Effector memory CD4-positive, alpha-beta T cell (primary cell): ENCODE measurements at places on chromosomes 11 and 22.

DNA sequence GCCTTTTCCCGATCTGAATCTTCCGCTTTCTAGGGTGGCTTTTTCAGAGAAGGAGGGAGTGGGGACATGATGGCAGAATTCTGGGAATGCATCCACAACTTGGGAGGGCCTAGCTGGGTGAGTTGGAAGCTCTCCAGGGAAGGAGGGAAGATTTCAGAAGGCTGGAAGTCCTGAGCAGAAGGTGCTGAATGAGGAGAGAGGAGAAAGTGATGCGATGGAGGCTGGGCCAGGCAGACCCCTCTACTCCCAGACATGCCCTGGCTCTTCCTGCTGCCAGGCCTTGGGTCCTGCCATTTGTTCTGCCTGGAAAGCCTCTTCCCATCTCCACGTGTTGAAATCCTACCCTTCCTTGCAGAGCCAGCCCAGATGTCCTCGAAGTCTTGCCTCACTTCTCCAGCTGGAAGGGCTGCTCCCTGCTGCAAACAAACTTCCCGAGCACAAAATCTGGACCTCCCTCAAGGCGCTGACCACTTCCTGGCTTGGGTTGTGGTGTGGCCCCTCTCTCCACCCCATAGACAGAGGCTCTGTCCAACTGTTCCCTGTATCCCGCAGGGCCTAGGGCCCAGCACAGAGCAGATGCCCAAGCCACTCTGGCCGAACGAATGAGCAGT lies 16.8 kb downstream of the LRRC32 start:
- H3K27ac ChIP-seq, result no peak overlapping the region
- no peaks in the 10 kb centered on the region for H3K36me3 ChIP-seq
- peaks cover 11% of the 10 kb centered on the region for H3K27me3 ChIP-seq
- DNase-seq, result no peak

DNA sequence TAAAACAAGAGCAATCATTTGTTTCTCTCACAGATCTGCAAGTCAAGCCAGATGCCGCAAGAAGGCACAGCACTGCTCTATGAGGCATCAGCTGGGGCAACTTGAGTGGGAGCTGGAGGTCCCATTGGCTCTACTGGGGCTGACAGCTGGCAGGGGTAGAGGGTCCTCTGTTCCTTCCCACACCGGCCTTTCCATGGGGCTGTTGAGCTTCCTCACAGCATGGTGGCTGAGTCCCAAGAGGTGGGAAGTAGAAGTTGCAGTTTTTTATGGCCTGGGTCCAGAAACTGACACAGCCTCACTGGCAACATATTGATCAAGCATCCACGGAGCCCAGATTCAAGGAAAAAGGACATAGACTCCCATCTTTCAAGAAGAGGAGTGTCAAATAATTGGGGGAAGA lies 34.4 kb downstream of the RPL3 start:
- H3K27ac ChIP-seq, result no peak overlapping the region
- no peak for DNase-seq
- no peak overlapping the region for H3K4me3 ChIP-seq
- no peaks in the 10 kb centered on the region for H3K4me1 ChIP-seq
- H3K27me3 ChIP-seq, result no peaks in the 10 kb centered on the region

DNA sequence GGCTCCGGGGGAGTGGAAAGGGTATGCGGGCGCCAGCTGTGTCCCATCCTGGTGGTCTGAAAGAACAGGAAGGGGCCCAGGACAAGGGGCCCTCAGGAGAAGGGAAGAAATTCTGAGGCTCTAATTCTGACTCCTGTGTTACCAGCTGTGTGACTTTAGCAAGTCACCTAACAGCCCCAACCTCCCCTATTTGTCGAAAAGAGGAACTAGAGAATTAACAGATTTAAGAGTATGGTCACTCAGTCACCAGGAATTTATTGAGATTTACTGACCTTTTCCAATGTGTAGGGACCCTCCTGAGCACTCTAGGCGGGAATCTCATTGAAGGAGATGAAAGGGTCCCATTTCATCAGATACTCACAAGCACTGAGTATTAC lies 14.6 kb downstream of the RPS6KA4 start:
- peaks cover 20% of the 10 kb centered on the region for H3K36me3 ChIP-seq
- no peaks in the 10 kb centered on the region for H3K4me1 ChIP-seq
- no peak for DNase-seq

- DNase-seq, result no peak
- no peaks in the 10 kb centered on the region for H3K27me3 ChIP-seq
- no peaks in the 10 kb centered on the region for H3K4me1 ChIP-seq
These were observed 252.0 kb downstream of the CTTN start for GRCh38 chr11:70650075-70650909.

DNA sequence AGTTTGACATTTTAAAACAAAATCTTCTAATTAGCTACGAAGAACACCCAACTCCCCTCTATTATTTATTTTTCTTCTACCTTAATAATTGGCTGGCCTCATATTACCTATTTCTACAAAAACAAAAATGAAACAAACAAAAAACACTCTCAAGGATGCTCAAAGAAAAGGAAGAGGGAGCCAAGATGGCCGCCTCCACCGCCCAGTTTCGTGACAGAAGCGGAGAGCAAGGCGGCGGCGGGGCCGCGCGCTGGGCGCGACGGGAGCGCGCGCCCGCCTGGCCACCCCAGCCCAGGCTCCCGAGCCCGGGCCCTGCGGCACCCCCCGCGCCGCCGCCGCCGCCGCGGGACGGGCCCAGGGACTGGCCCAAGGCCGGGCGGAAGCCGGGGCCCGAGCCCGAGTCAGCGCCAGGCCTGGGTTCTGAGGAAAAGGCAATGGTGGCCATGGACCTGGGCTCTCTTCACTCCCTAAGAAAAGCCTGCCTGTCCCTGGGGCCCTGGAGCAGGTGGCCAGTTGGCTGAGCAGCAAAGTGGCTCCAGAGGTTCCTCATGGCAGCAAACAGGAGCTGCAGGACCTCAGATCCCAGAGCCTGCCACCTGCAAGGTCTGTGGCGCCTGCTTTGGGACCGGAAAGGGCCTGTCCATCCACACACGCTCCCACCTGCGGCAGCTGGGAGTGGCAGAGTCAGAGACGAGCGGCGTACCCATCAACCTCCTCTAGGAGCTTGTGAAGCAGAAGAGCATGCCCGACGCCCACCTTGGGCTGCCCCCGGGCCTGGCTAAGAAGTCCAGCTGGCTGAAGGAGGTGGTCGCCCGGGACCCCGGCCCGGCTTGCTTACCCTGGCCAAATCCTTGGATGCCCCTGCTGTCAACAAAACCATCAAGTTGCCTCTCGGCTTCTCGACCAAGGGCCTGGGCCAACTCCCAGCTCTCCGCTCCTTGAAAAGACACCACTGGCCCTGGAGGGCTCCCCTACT lies 543.2 kb upstream of the CCDC179 start:
- no peak overlapping the region for H3K4me3 ChIP-seq
- no peak for DNase-seq
- no peaks in the 10 kb centered on the region for H3K4me1 ChIP-seq
- no peaks in the 10 kb centered on the region for H3K36me3 ChIP-seq

GRCh38 chr11:102760344-102761035 lies 19.9 kb downstream of the MMP10 start:
- H3K4me3 ChIP-seq, result no peak overlapping the region
- no peaks in the 10 kb centered on the region for H3K36me3 ChIP-seq
- DNase-seq, result no peak
- H3K27me3 ChIP-seq, result peaks cover 2% of the 10 kb centered on the region
- H3K27ac ChIP-seq, result no peak overlapping the region

DNA sequence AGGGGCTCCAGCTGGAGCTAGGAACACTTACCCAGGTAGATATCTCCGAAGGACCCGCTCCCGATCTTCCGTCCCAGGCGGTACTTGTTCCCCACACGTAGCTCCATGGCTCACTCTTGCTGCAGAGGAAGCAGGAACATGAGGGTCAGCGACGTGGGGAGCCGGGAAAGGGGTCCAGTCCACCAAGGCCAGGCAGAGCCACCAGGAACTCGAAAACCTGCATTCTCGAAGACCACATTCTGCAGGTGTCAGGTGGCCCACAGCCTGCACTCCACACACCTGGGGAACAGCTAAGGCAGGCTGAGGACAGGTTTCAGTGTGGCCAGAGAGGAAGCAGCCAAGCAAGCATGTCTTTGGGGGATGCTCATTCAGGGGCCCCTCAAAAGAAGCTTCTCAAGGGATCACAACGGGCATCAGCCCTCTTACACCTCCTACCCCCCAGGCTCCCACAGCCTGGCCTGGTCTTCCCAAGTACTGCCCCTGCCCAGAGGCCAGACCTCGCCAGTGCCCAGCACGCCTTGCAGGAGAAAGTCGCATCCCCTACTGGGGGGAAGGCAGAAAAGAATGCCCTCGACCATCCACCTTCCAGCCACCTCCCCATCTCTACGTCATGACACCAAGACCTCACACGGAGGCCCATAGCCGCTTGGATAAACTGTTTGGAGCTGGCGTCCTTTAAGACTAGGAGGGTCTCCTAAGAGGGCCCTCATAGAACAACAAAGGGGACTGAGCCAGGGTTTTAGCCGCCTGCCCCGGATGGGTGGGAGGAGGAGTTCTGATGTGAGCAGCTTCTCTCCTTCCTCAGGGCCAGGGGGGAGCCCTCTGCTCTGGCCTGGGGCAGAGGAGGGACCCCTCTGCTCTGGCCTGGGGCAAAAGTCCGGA lies 2.9 kb downstream of the CSNK1E start:
- H3K4me3 ChIP-seq, result no peak overlapping the region
- H3K27ac ChIP-seq, result peak overlapping the region; percentile 84
- no peak for DNase-seq
- peaks cover 44% of the 10 kb centered on the region for H3K4me1 ChIP-seq
- H3K27me3 ChIP-seq, result no peaks in the 10 kb centered on the region

DNA sequence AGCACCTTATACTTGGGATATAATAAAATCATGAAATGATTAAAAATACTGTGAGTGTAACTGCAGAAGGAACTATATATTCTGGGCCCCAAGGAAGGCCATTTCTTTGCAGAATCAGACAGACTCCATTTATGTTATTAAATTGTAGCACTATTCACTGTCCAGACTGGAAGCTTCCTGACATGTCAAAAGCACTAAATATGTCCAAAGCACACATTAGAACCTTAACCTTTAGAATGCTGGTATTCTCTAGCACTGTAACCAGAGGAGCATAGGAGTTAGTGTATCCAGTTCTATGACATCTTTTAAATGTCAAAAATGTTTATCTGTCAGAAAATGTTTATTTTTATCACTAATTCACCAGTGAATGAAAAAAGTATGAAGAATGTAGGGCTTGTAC lies 246.9 kb downstream of the CADM1 start:
- H3K4me1 ChIP-seq, result no peaks in the 10 kb centered on the region
- H3K36me3 ChIP-seq, result no peaks in the 10 kb centered on the region
- H3K4me3 ChIP-seq, result no peak overlapping the region
- no peak overlapping the region for H3K27ac ChIP-seq

DNA sequence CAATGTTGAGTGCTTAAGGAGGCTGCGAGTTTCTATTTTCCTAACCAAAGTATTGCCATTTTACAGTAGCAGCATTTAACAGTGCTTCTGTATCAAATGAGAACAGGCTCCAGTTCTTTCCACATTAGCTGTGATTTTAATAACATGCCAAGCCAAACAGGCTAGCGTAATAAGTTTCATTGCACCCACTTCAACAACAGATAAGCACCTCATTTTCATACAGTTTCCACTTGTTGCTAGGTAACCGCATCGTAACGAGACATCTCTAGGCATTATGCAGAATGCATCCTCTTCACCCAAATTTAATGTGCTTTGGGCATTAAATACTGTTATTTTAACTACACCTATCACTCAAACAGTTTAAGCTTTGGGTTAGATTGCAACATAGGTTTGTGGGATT lies 79.0 kb downstream of the CADM1 start:
- H3K36me3 ChIP-seq, result no peaks in the 10 kb centered on the region
- no peaks in the 10 kb centered on the region for H3K4me1 ChIP-seq
- H3K4me3 ChIP-seq, result no peak overlapping the region
- H3K27me3 ChIP-seq, result no peaks in the 10 kb centered on the region

- H3K27ac ChIP-seq, result no peak overlapping the region
- no peaks in the 10 kb centered on the region for H3K36me3 ChIP-seq
- peaks cover 25% of the 10 kb centered on the region for H3K4me1 ChIP-seq
- no peak for DNase-seq
These were observed 20.0 kb downstream of the DAGLA start for GRCh38 chr11:61700212-61700611.

GRCh38 chr11:45328726-45329125 lies 42.6 kb upstream of the SYT13 start:
- no peak overlapping the region for H3K27ac ChIP-seq
- H3K27me3 ChIP-seq, result no peaks in the 10 kb centered on the region
- no peak for DNase-seq
- H3K36me3 ChIP-seq, result no peaks in the 10 kb centered on the region
- no peaks in the 10 kb centered on the region for H3K4me1 ChIP-seq

DNA sequence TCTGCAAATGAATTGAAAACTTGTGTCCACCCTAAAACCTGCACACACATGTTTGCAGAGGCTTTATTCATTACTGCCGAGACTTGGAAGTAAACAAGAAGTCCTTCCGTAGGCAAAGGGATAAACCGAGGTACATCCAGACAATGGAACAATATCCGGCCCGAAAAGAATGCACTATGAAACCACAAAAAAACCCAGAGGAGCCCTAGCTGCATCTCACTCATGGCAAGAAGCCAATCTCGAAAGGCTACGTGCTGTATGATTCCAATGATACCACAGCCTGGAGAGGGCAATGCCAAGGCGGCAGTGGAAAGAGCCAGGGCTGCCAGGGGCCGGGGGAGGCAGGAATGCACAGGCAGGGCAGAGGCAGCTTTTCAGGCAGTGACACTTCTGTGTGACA lies 3.2 kb upstream of the MRPL23 start:
- no peak for DNase-seq
- H3K36me3 ChIP-seq, result no peaks in the 10 kb centered on the region
- H3K27ac ChIP-seq, result no peak overlapping the region
- H3K27me3 ChIP-seq, result no peaks in the 10 kb centered on the region
- no peak overlapping the region for H3K4me3 ChIP-seq

GRCh38 chr22:27601195-27601594 lies 200.4 kb downstream of the MN1 start:
- DNase-seq, result no peak
- H3K27ac ChIP-seq, result no peak overlapping the region
- H3K4me1 ChIP-seq, result no peaks in the 10 kb centered on the region
- H3K36me3 ChIP-seq, result no peaks in the 10 kb centered on the region

DNA sequence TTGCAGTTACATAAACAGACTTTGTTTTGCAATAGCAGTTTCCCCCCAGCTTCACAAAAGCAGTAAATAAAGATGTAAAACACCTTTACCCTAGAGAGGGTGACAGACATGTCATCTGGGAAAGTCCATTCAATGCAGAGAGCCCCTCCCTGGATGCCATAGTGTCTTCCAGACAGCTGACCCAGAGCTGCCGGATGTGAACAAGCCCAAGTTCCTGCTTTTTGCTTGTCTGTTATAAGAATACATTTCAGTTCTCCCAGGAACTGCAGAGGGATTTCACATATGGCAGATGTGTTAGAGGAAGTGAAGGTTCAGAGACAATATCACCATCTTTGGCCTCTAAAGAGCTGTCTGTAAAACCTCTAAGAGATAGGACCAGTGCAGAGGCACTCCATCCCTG lies 48.9 kb downstream of the RELT start:
- H3K27me3 ChIP-seq, result no peaks in the 10 kb centered on the region
- H3K4me1 ChIP-seq, result no peaks in the 10 kb centered on the region
- DNase-seq, result no peak
- H3K4me3 ChIP-seq, result no peak overlapping the region
